HS-27A (cell line): ENCODE measurements at places on chromosomes 4 and X.

DNA sequence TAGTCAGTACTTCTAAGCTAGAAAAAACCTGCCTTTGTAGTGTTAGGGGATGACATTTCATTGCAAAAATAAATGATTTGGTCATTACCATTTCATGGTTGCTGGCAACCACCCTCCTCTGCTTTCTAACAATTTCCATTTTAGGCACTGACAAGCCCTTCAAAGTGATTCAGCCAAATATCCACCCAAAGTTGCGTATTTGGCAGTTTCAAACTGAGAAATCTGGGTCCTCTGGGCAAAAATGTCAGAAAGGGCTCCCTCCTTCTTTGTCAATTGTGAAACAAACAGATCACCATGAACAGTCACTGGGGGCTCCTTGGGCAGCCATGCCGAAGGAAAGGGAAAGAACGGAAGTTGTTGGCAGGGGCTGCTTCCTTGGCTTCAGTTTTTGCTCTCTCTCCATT, 33.0 kb downstream of the PLAC1 start:
- no peak for DNase-seq

GRCh38 chr4:19776021-19776459, 475.7 kb upstream of the SLIT2 start:
- DNase-seq, result peak; percentile 74

- no peak for DNase-seq
These were observed 89.9 kb upstream of the MAOA start for GRCh38 chrX:43566170-43566569.

- no peak for DNase-seq
These were observed 9.2 kb upstream of the ABLIM2 start for GRCh38 chr4:8167815-8168214.
